Activated CD4-positive, alpha-beta memory T cell treated with anti-CD3 and anti-CD28 coated beads for 36 hours (primary cell): ENCODE measurements at places on chromosomes 1 and 21. TPM values are rescaled to one million over a fixed set of nuclear protein-coding genes. Genes with fewer than 3 reads are reported as not detected.

GRCh38 chr1:231000639-231001038 is 21.7 kb downstream of the ARV1 start:
- DNase-seq = no peak

DNA sequence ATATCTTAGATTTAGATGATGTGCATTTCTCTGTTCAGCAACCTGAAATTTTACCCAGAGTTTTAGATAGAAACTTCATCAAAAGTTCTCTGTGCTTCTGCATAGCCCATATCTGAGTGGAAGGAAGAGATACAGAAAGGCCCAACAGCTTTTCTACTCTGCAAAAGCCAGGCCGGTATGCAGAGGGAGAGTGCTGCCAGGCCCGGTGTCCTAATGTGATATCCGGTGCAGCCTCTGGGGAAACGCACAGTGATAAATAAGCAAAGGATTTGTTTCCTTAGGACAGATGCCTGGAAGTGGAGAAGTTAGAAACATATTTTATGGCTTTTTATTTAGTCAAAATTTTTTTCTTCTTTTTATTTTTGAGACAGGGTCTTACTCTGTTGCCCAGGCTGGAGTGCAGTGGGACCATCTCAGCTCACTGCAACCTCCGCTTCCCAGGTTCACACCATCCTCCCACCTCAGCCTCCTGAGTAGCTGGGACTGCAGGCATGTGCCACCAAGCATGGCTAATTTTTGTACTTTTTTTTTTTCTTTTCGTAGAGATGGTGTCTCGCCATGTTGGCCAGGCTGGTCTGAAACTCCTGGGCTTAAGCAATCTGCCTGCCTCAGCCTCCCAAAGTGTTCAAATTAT is 145.8 kb downstream of the PATJ start:
- DNase-seq = no peak

DNA sequence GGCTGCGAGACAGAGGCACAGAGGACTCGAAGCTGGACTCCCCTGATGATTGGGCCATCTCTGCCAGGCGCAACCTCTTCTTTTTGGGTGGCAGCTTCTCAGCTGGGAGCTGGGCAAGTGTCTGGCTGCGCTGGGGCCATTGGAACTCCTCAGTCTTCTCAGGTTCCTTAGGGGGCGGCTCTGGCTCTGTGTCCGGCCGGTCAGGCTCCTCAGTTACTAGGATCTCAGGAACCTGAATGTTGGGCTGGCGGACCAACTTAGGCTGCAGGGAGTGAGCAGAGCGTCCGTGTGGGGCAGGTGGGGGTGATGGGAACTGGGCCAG is 97.5 kb upstream of the EDN2 start:
- DNase-seq = no peak

GRCh38 chr1:14372526-14372925 is 226.0 kb upstream of the KAZN start:
- DNase-seq = no peak

The CACNA1S gene
- total RNA-seq = not detected

The OPTC gene
- not detected for total RNA-seq

DNA sequence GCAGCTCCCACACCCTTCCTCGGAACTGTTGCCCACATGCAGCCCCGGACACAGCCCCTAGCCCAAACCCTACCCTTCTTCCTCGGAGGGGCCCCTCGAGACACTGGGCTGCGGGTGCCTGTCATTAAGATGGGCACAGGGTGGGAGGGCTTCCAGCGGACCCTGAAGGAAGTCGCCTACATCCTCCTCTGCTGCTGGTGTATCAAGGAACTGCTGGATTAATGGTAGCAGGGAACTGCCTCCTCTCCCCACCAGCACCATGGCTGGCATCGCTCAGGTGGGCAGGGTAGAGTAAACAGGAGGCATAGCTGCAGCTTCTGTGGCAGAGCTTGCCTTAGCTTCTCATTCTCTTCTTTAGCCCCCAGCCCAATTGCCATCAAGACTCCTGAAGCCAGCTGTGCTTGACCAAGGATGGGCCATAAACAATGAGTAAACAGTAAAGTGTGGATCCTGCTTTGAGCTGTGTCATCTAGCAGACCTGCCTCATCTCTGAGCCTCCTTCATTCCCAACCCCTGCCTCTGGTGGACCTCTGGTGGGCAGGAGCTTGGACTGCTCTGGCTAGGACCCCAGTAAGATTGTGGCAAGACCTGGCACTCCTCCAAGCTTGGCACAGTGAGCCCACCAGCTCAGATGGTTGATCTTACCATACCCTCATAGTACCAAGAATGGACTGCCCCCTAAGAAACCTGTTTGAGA is at the start of gene LENEP:
LENEP (plus strand) TSS at position 15 of the 697 bp plus-strand sequence; CDS start at position 37, 22 bp downstream.
- no peak for DNase-seq

DNA sequence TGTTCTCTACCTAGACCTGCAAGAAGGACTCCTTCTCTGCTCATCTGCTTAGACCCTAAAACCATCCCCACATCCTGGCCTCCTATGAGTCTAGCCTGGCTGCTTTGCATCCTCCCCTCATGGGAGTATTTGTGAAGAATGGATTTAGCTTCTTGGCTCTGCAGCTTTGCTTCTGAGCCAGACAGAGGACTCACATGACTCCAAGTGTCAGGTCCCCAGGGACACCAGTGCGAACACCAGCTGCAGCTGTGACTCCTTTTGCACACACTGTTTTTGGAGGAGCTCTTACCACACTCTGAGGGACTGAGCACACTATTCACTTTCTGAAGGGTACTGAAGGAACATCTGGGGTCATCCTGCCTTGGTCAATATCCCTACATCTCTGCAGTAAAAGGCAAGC is 131.8 kb upstream of the SGIP1 start:
- DNase-seq = no peak

GRCh38 chr1:90881034-90881433 is 140.8 kb downstream of the ZNF644 start:
- no peak for DNase-seq

The MYOM3 gene
- not detected for total RNA-seq

DNA sequence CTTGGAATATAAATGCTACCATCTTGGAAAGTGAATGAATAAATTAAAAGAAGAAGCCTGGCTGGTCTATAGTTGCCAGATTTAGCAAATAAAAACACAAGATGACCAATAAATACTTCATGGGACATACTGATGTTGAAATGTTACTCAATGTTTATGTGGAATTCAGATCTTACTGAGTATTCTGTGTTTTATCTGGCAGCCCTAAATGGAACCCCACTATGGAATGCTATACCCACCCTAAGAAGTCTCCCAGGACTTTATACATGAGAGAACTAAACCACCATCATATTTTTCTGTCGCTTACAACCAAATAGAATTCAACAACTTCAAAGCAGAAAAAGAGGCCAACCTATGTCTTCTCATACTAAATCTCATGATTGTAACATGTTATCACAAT is 177.6 kb upstream of the HMCN1 start:
- DNase-seq = no peak

DNA sequence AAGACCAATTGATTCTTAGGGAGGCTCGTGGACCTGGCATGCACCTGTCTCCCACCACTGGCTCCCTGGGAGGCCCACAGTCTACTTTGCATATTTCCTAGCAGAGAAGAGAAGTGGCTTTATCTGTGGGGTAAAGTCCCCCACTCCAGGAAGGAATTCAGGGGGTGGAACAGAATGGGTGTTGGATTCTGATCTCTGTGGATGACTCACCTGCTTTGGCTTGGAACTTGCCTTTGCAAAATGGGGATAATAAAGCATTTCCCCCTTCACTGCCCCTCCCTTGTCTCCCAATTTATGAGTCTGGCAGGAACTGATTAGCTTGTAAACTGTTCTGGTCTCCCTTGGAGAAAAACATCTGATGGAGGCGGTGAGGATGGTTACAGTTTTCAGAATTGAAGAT is 21.2 kb upstream of the OTUD3 start:
- DNase-seq = no peak

GRCh38 chr1:160471253-160471652 is 51.8 kb downstream of the SLAMF6 start:
- DNase-seq = no peak

GRCh38 chr1:1205769-1206375 is 520 bp downstream of the TNFRSF18 start:
- no peak for DNase-seq

- no peak for DNase-seq
Measured at GRCh38 chr1:208600456-208601190, 356.4 kb upstream of the PLXNA2 start.

DNA sequence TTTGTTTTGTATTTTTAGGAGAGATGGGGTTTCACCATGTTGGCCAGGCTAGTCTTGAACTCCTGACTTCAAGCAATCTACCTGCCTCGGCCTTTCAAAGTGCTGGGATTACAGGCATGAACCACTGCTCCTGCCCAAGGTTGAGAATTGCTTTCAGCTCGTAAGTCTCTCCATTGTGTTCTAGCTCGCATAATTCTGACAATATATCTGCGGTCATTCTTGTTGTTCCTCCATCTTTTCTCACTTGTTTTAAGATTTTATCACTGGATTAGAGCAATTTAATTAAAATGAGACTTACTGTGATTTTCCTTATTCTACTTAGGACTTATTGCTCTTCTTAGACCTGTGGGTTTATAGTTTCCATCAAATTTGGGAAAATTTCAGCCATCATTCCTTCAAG is 102.9 kb downstream of the AHCTF1 start:
- no peak for DNase-seq

The ATP1A2 gene
- not detected for total RNA-seq

- no peak for DNase-seq
Measured at GRCh38 chr1:231828182-231828920, 201.8 kb downstream of the DISC1 start.

- no peak for DNase-seq
Measured at GRCh38 chr1:222938986-222939385, 124.1 kb downstream of the DISP1 start.

- no peak for DNase-seq
Measured at GRCh38 chr1:41317361-41317760, 43.9 kb upstream of the FOXO6 start.

GRCh38 chr1:88503646-88504045 is 180.4 kb upstream of the PKN2 start:
- no peak for DNase-seq

The SLAMF7 gene
- 11.4 TPM for total RNA-seq

- DNase-seq = no peak
Measured at GRCh38 chr1:220966881-220967611, 87.8 kb downstream of the HLX start.
